Hematopoietic multipotent progenitor cell treated with erythropoietin and hydrocortisone succinate and interleukin-3 and kit ligand, for 4 days (in vitro differentiated cells): ENCODE measurements at places on chromosomes 16 and 17.

GRCh38 chr16:88595921-88596320 lies 25.7 kb downstream of the ZC3H18 start:
- DNase-seq, result no peak

- no peak for DNase-seq
Measured at GRCh38 chr17:6094926-6095325, 24.7 kb downstream of the WSCD1 start.

DNA sequence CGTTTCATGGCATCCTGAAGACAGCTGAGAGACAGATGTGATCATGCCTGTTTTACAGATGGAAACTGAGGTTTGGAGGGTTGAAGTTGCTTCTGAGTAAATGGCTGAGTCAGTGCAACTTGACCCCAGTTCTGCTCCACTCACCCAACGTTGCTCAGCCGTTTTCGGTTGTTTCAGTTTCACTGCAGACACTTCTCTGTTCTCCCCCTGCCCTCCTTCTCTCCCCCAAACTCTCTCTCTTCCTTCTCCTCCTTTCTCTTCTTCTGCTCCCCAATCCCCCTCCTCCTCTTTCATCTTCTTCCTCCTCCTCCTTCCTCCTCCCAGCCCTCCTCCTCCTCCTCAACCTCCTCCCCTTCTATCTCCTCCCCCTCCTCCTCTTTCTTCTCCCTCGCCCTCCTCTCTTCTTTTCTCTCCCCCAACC lies 9.4 kb upstream of the CEP20 start:
- DNase-seq, result no peak

DNA sequence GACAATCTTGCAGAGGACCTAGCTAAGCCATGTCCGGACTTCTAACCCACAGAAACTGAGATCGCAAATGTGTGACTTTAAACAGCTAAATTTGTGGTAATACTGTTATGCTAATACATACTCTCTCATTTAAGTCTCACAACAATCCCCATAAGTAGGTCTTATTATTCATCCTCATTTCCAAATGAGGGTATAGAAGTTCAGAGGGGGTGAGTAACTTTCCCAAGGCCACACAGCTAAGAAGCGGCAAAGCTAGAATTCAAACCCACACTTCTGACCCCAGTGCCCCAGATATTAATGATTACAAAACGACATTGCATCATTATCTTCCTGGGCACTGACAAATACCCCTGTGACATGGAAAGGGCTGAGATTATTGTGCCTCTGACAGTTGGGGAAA lies 81.4 kb downstream of the CNGB1 start:
- no peak for DNase-seq

GRCh38 chr16:17370731-17371285 lies 100.0 kb downstream of the XYLT1 start:
- DNase-seq, result peak; percentile 71

GRCh38 chr17:40410082-40410481 lies 7.6 kb downstream of the TOP2A start:
- no peak for DNase-seq

DNA sequence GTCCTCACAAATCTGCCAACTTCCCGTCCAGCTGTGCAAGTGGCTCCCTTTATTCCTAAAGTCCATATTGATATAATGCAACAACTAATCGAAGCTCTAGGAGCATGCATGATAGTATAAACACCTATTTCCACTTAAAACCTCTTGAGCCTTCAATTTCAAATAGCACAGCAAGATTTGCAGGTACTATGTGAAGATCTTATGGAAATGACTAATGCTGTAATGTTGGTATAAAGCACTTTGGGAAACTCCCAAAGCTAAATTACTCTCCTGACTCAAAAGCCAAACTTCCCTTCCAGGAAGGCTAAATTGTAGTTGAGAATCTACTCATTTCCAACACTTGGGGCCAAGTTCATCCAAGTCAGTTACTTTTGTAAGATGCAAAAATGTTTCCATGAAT lies 287.6 kb upstream of the CDH11 start:
- DNase-seq, result no peak

DNA sequence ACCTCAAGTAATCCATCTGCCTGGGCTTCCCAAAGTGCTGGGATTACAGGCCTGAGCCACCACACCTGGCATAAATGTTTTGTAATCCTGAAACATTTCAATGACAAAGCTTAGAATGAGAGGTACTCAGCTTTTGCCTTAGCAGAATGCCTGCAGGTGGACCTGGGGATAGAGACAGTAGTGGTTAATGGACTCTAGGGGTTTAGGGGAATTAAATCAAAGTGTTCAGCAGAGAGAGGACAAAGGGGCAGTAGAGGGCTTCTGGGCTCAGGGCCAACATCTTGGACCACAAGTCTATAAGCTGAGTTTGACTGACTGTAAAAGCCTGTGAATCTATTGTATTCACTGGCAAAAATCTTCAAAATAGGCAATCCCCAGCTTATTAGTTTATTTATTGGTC lies 36.0 kb upstream of the MED13 start:
- no peak for DNase-seq

- no peak for DNase-seq
Measured at GRCh38 chr17:43467981-43468581, 15.7 kb upstream of the DHX8 start.

GRCh38 chr16:86519649-86520316 lies 9.5 kb downstream of the FOXF1 start:
- peak; percentile 65 for DNase-seq

DNA sequence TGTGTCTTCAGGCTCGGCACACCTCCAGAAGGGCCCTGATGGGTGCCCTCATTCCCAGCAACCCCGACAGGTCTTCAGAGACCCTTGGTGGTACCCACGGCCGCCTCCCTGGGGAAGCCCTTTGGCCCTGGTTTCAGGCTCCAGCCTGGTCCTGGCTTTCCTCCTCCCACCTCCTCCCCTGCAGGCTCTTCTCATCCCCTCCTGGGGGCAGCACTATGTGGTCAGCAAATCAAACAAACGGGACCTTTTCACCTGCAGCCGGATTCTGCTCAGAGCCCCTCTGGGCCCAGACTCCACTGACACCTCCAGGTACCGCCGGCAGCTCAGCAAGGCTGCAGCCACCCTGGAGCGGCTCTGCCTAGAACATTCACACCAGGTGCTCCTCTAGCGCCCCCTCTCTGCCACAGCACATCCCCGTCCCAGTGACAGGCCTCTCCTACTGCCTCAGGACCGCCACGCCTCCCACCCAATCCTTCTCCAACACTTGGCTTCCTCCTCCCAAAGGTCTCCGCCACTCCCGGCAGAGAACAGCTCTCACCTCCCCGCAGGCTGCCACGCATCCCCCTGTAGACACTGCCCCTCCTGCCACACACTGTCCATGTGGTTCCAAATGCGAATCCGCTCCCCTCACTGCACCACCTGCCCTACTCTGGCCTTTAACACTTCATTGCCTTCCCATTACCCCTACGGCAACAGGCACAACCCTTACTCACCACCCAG lies 12.0 kb downstream of the CORO7 start:
- DNase-seq, result peak; percentile 69

DNA sequence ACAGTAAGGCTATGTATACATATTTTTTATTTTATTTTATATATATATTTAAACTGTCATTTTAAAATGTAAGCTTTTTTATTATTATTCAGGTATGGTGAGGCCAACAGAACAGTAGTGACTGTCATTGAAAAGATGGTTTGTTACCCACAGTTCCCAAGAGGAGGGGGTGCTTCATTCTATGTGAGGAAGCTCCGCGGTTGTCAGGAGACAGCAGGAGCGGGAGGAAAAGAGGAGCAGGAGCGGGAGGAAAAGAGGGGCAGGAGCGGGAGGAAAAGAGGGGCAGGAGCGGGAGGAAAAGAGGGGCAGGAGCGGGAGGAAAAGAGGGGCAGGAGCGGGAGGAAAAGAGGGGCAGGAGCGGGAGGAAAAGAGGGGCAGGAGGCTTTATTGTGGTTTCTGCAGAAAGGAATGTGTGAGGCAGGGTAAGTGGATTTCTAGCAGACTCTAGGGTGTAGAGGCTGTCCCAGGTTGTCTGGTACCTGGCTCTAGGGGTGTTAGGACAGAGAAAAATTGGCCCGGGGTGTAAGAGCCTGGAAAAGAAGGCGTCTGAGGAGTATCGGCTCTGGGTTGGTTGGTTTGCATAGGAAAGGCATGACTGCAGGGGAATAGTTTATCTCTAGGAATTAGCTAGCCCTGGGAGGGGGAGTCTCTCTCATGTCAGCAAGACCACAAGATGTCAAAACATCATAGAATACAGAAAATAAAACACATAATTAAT lies 64.0 kb downstream of the GP2 start:
- no peak for DNase-seq

GRCh38 chr16:64012166-64012565 lies 1109.7 kb downstream of the CDH11 start:
- no peak for DNase-seq

- DNase-seq, result peak; percentile 95
Measured at GRCh38 chr16:106623-107324, 28.7 kb downstream of the MPG start.
